ENCODE measurements at places on chromosomes 6 and 20.
A peak's percentile ranks its signal among the peaks of the same experiment; 100 is the strongest.

DNA sequence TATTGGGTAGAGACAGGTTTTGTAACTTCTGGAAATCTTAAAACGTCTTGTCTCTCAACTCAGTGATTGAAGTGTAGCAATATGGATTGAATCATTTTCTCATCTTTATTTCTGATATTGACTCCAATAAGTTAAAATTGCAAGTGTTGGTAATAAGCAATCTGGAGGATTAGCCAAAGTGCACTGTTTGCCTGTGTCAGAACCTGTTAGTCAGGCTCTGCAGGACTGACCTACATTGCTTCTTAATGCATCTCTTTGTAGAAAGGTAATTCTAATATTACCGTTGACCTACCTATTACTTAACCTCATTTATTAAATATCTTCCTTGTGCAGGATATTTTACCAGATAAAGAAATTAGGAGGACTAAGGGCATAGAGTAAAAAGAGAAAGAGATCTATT, 484.0 kb upstream of the CITED2 start:
- no peak overlapping the region for H3K4me3 ChIP-seq
- no peaks in the 10 kb centered on the region for H3K27me3 ChIP-seq
- no peak overlapping the region for H3K27ac ChIP-seq
- DNase-seq, result no peak
- H3K36me3 ChIP-seq, result peaks cover 2% of the 10 kb centered on the region

DNA sequence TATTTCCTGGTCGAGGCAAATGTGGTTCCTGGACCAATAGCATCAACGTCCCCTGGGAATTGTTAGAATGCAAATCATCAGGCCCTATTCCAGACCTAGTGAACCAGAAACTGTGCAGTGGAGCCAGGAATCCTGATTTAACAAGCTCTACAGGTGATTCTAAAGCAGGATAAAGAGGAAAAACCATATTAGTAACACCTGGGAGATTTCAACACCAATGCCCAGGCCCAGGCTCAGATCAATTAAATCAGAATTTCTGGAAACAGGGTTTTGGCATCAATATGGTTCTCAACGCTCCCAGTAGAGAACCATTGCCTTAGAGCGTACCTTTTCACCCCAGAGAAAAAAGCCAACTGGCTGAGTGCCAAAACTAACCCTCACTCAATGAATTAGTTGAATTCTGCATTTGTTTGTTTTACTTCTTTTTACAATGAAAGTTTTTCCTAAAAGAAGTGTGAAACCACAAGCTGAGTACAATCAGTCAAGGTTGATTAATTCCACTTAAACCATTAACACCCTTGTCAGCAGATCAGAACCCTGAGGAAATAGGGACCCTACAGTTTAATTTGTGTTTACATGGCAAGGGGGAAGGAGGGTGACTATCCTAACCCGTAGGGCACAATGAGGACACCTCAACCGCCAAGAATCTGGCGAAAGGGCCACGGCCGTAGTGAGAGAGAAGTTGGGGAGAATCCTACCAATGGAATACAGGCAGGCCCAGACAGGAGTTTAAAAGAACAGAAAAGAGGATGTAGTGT, 34.9 kb upstream of the LOC128125822 start:
- H3K36me3 ChIP-seq, result no peaks in the 10 kb centered on the region
- DNase-seq, result no peak
- peaks cover 93% of the 10 kb centered on the region for H3K27me3 ChIP-seq
- no peaks in the 10 kb centered on the region for H3K4me1 ChIP-seq
- no peak overlapping the region for H3K4me3 ChIP-seq

- H3K27me3 ChIP-seq, result no peaks in the 10 kb centered on the region
- DNase-seq, result no peak
- H3K27ac ChIP-seq, result no peak overlapping the region
- no peak overlapping the region for H3K4me3 ChIP-seq
- H3K36me3 ChIP-seq, result no peaks in the 10 kb centered on the region
- H3K4me1 ChIP-seq, result no peaks in the 10 kb centered on the region
These were observed 58.3 kb downstream of the COL12A1 start for GRCh38 chr6:75147512-75147911.

- DNase-seq, result no peak
- H3K4me1 ChIP-seq, result peaks cover 48% of the 10 kb centered on the region
- 0 out of 2 replicates have a peak overlapping the region, but pooled peaks have one; percentile 13 for H3K27ac ChIP-seq
- H3K4me3 ChIP-seq, result peak overlapping the region; percentile 46
- H3K27me3 ChIP-seq, result peaks cover 4% of the 10 kb centered on the region
- H3K36me3 ChIP-seq, result no peaks in the 10 kb centered on the region
These were observed 310.6 kb downstream of the ZNF217 start for GRCh38 chr20:53283011-53283410.

DNA sequence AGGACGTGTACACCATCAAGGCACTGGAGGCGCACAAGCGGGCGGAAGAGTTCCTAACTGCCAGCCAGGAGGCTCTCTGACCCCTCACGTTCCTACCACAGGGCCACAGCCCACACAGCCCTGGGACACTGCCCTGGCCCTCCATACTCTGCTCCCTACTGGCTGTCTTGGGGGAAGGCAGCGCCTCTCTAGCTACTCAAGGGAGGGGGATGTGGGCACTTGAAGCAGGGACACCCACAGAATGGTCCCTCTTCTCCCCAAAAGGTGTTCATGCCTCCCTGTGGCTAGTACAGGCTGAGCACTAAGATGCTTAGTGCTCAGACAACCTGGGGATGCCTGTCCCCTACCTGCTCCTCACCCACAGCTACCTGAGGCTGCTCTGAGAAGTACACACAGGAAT, 2.5 kb downstream of the MEA1 start:
- peaks cover 27% of the 10 kb centered on the region for H3K4me1 ChIP-seq
- no peak for DNase-seq
- H3K27ac ChIP-seq, result no peak overlapping the region
- peaks cover 48% of the 10 kb centered on the region for H3K36me3 ChIP-seq

Data from WTC11 (cell line).